ENCODE measurements at places on chromosomes 12 and 14. TPM values are rescaled to one million over a fixed set of nuclear protein-coding genes. Genes with fewer than 3 reads are reported as not detected.

GRCh38 chr12:39788239-39788638 lies 168.6 kb upstream of the ABCD2 start:
- no peaks in the 10 kb centered on the region for H3K4me1 ChIP-seq
- no peak for DNase-seq
- no peaks in the 10 kb centered on the region for H3K27me3 ChIP-seq

GRCh38 chr12:128783129-128783574 lies 40.6 kb downstream of the SLC15A4 start:
- H3K4me1 ChIP-seq, result peaks cover 24% of the 10 kb centered on the region
- H3K27ac ChIP-seq, result peak overlapping the region; percentile 51
- no peaks in the 10 kb centered on the region for H3K36me3 ChIP-seq
- DNase-seq, result no peak
- peaks cover 2% of the 10 kb centered on the region for H3K27me3 ChIP-seq

DNA sequence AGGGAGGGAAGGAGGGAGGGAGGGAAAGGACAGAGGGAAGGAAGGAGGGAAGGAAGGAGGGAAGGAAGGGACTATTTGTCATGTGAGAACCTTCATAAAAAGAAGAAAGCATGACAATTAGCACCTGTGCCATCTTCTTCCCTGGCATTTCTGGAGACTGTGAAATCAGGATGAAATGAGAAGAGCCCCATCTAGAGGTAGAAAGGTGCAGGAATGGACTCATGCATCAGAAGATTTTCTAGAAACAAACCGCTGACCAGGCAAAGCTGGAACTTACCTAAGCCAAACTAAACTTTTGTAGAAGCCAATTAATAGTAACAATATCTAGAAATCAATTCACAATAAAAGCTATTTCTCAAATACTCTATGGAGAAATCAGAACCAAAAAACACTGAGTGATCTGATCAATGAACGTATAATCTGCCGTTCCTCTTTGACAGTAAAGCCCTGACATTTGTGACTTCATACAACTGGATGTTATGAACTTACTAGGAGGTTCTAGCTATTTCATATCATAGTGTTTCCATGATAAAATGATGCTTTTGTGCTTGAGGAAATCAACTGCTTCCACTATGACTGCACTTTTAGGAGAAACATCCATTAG lies 24.4 kb upstream of the CRACR2A start:
- peak; percentile 39 for DNase-seq
- H3K27me3 ChIP-seq, result peaks cover 2% of the 10 kb centered on the region
- H3K4me1 ChIP-seq, result peaks cover 6% of the 10 kb centered on the region
- H3K4me3 ChIP-seq, result no peak overlapping the region
- no peak overlapping the region for H3K27ac ChIP-seq

DNA sequence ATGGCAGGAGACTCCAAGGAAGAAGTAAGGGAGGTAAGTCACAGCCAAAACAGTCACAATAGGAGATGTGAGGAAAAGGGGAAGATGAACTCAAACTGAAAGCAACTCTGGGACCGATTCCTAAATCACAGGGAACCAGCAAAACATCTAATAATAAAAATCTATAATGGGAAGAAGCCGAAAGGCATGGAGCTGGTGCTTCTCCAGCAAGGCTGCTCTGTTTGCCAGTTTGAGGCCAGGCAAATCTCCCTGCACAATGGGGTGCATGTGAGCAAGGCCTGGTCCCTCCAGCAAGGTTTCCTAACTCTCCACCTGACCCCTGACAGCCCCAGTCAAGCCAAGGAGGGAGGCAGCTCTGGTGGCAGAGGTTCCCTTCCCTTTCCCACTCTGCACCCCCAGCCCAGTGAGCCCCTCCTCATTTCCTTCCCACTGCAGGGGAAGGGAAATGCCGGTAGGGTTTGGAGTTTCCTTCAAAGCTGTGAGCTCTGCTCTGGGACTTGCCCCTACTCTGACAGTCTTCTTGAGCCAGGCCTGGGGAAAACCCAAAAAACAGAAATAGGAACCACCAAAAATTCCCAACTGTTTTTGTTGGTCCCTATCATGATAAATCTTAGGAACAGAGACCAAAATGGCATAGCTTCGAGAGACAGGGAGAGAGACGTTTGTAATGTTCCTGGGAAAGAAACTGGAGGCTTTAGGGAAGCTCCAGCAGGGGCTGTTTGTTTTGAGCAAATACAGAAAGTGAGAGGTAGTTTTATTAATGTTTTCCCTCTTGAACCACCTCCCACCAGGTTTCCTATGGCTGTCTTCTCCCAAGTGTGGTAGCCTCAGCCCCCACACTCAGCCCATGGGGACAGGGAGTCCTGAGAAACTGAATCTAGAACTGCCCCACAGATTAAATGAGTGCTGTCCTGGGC lies 34.6 kb downstream of the FMNL3 start:
- H3K4me1 ChIP-seq, result peaks cover 70% of the 10 kb centered on the region
- H3K36me3 ChIP-seq, result no peaks in the 10 kb centered on the region
- peak overlapping the region; percentile 90 for H3K27ac ChIP-seq
- H3K27me3 ChIP-seq, result peaks cover 2% of the 10 kb centered on the region

GRCh38 chr12:15163030-15163976 lies 57.9 kb downstream of the RERG start:
- H3K4me3 ChIP-seq, result no peak overlapping the region
- H3K27me3 ChIP-seq, result peaks cover 2% of the 10 kb centered on the region
- DNase-seq, result no peak
- no peak overlapping the region for H3K27ac ChIP-seq
- no peaks in the 10 kb centered on the region for H3K4me1 ChIP-seq

- peaks cover 5% of the 10 kb centered on the region for H3K27me3 ChIP-seq
- DNase-seq, result no peak
- no peaks in the 10 kb centered on the region for H3K36me3 ChIP-seq
- no peak overlapping the region for H3K4me3 ChIP-seq
Observed at GRCh38 chr12:94898388-94898787, 105.1 kb downstream of the NDUFA12 start.

- no peaks in the 10 kb centered on the region for H3K36me3 ChIP-seq
- H3K27ac ChIP-seq, result no peak overlapping the region
- no peak overlapping the region for H3K4me3 ChIP-seq
- DNase-seq, result no peak
Observed at GRCh38 chr14:105150368-105151083, 18.1 kb downstream of the JAG2 start.

GRCh38 chr14:72120315-72120714 lies 188.1 kb downstream of the RGS6 start:
- H3K4me3 ChIP-seq, result no peak overlapping the region
- no peak overlapping the region for H3K27ac ChIP-seq
- no peak for DNase-seq
- no peaks in the 10 kb centered on the region for H3K4me1 ChIP-seq
- no peaks in the 10 kb centered on the region for H3K27me3 ChIP-seq

DNA sequence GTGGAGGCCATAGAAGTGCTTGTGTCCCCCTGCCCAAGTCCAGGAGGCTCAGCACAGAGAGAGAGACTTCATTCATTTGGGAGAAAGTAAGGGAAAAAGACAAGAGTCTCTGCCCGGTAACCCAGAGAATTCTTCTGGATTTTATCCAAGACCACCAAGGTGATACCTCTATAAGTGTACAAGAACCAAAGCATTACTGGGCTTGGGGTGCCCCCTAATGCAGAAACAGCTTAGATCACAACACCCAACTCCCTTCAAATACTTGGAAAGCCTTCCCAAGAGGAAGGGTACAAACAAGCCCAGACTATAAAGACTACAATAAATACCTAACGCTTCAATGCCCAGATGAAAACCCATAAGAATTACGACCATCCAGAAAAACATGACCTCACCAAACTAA lies 119.7 kb upstream of the PDE3A start:
- no peaks in the 10 kb centered on the region for H3K4me1 ChIP-seq
- DNase-seq, result no peak
- H3K36me3 ChIP-seq, result 0 out of 2 replicates have a peak, but pooled peaks cover 5% of the 10 kb centered on the region
- H3K4me3 ChIP-seq, result no peak overlapping the region
- H3K27ac ChIP-seq, result no peak overlapping the region

- no peak for DNase-seq
- no peaks in the 10 kb centered on the region for H3K4me1 ChIP-seq
- H3K4me3 ChIP-seq, result no peak overlapping the region
Observed at GRCh38 chr12:24268663-24269186, 319.3 kb upstream of the SOX5 start.

- H3K27me3 ChIP-seq, result no peaks in the 10 kb centered on the region
- no peak for DNase-seq
- H3K36me3 ChIP-seq, result peaks cover 11% of the 10 kb centered on the region
- no peak overlapping the region for H3K27ac ChIP-seq
- H3K4me1 ChIP-seq, result no peaks in the 10 kb centered on the region
Observed at GRCh38 chr12:78938341-78939084, 73.9 kb downstream of the SYT1 start.

- H3K4me3 ChIP-seq, result no peak overlapping the region
- H3K4me1 ChIP-seq, result peaks cover 22% of the 10 kb centered on the region
- no peak overlapping the region for H3K27ac ChIP-seq
- no peaks in the 10 kb centered on the region for H3K36me3 ChIP-seq
- H3K27me3 ChIP-seq, result peaks cover 5% of the 10 kb centered on the region
Observed at GRCh38 chr14:102551995-102552705, 40.3 kb upstream of the RCOR1 start.

- H3K27me3 ChIP-seq, result peaks cover 2% of the 10 kb centered on the region
- H3K27ac ChIP-seq, result peak overlapping the region; percentile 17
- H3K4me3 ChIP-seq, result no peak overlapping the region
- H3K36me3 ChIP-seq, result peaks cover 34% of the 10 kb centered on the region
- DNase-seq, result peak; percentile 30
Observed at GRCh38 chr14:68527329-68527851, 265.5 kb downstream of the ZFP36L1 start.

DNA sequence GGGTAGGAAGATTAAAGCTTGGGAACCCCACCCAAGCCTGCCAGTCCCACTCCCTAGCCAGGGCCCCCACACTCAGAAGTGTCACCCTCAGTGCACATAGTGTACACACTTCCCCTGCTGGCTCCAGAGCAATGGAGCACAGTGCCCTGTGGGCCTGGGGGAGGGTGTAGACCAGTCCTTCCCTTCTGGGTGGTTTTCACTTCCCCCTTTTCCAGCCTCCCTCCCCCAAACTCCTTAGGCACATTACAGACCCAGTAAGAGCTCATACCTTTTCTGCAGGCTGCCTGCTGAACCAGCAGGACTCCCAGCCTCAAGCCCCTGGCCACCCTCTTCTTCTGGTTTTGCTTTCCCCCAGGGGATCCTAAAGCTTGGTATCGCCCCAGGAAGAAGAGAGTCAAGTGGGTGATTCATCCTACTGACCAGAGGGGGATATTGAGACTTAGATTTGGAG lies at the start of gene ZNF385A:
Gene ZNF385A (minus strand): TSS at position 143 of the 451 bp plus-strand sequence. CDS start 219 bp downstream, outside the sequence.
- DNase-seq, result no peak
- H3K36me3 ChIP-seq, result no peaks in the 10 kb centered on the region
- no peak within 1 kb of the TSS for H3K4me3 ChIP-seq
- peaks cover 63% of the 10 kb centered on the region for H3K4me1 ChIP-seq
- no peaks in the 10 kb centered on the region for H3K27me3 ChIP-seq

DNA sequence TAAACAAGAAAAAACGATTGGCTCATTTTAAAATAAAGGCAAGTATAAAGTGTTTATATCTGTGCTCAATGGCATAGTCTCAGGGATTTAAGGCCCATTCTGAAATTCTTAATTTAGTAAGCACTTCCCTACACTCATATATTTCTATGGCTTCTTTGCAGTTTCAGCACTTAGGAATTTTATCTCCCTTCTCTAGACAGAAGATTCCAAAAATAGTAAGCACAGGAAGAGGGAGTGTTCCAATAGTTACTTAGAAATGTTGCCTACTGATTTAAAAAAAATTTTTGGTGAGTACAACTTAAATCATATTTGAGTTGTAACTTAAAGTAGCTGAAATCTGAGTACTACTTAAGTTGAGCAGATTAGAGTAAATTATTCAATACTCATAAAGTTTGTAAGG lies 19.8 kb downstream of the INSM2 start:
- H3K4me3 ChIP-seq, result peak overlapping the region; percentile 60
- peaks cover 29% of the 10 kb centered on the region for H3K4me1 ChIP-seq
- peak overlapping the region; percentile 65 for H3K27ac ChIP-seq
- H3K27me3 ChIP-seq, result no peaks in the 10 kb centered on the region
- no peaks in the 10 kb centered on the region for H3K36me3 ChIP-seq
- peak; percentile 64 for DNase-seq

- H3K27me3 ChIP-seq, result peaks cover 49% of the 10 kb centered on the region
- no peak overlapping the region for H3K4me3 ChIP-seq
- H3K4me1 ChIP-seq, result no peaks in the 10 kb centered on the region
- no peak overlapping the region for H3K27ac ChIP-seq
Observed at GRCh38 chr14:76862546-76863282, 36.5 kb downstream of the LRRC74A start.

- no peaks in the 10 kb centered on the region for H3K36me3 ChIP-seq
- H3K27me3 ChIP-seq, result peaks cover 2% of the 10 kb centered on the region
- no peak overlapping the region for H3K4me3 ChIP-seq
- peak; percentile 13 for DNase-seq
Observed at GRCh38 chr12:64392221-64392620, 1.7 kb upstream of the C12orf56 start.

- H3K36me3 ChIP-seq, result no peaks in the 10 kb centered on the region
- H3K4me3 ChIP-seq, result no peak overlapping the region
- DNase-seq, result no peak
Observed at GRCh38 chr12:24069532-24070395, 120.3 kb upstream of the SOX5 start.

DNA sequence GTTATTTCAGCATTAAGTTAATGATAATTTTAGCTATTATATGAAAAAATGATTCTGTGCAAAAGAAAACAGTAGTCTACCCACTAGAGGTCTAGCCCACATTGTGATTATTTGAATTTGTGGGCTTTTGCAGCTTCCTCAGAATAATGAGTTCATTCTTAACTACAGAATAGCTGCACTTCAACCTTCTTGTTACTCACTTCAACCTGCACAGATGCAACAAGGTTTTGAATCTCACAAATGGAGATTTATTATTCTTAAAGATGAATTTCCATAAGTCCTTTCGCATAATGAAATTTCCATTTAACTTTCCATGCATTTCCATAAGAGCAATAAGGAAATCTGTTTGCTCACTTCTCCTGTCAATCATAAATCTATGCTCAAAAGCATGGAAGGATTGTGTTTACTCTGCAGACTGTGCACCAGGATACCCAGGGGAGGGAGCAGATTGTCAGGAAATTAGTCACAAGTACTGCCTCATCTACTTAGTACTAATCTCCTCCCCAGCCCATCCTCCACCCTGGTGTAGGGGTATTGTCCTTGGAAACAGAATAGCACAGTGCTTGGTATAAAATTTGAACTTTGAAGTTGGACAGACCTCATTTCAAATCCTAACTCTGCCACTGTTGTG lies 24.1 kb downstream of the PTGER2 start:
- peaks cover under 1% of the 10 kb centered on the region for H3K27me3 ChIP-seq
- no peaks in the 10 kb centered on the region for H3K36me3 ChIP-seq
- peak; percentile 38 for DNase-seq
- H3K4me3 ChIP-seq, result no peak overlapping the region

- H3K4me1 ChIP-seq, result no peaks in the 10 kb centered on the region
- H3K27me3 ChIP-seq, result peaks cover 2% of the 10 kb centered on the region
- H3K4me3 ChIP-seq, result no peak overlapping the region
- H3K27ac ChIP-seq, result no peak overlapping the region
Observed at GRCh38 chr12:7749442-7749841, 2.3 kb upstream of the CLEC4C start.

GRCh38 chr12:61043838-61044237 lies 1216.4 kb upstream of the USP15 start:
- H3K27ac ChIP-seq, result no peak overlapping the region
- H3K27me3 ChIP-seq, result no peaks in the 10 kb centered on the region
- DNase-seq, result no peak
- no peaks in the 10 kb centered on the region for H3K36me3 ChIP-seq
- H3K4me3 ChIP-seq, result no peak overlapping the region
- H3K4me1 ChIP-seq, result no peaks in the 10 kb centered on the region

Gene SDR9C7
- not detected for total RNA-seq

Gene MUCL1
- not detected for total RNA-seq

Gene FOXJ2
- total RNA-seq, result 16.2 TPM

Gene GARIN6
- total RNA-seq, result not detected

Gene ISCA2
- 25.2 TPM for total RNA-seq

Gene UBR7
- 15.8 TPM for total RNA-seq

Gene CELA1
- total RNA-seq, result not detected

Gene NID2
- 111 TPM for total RNA-seq

Gene TSPAN8
- total RNA-seq, result not detected

Data from HFFc6 (cell line).